GM13977 (cell line): ENCODE measurements at places on chromosomes 7 and 10.

GRCh38 chr7:28418966-28419365 lies 6.6 kb downstream of the CREB5 start:
- DNase-seq, result no peak

- DNase-seq, result peak; percentile 74
Observed at GRCh38 chr7:106153891-106154449, 41.9 kb upstream of the SYPL1 start.

GRCh38 chr7:128425850-128426249 lies 16.1 kb upstream of the IMPDH1 start:
- DNase-seq, result peak; percentile 67

DNA sequence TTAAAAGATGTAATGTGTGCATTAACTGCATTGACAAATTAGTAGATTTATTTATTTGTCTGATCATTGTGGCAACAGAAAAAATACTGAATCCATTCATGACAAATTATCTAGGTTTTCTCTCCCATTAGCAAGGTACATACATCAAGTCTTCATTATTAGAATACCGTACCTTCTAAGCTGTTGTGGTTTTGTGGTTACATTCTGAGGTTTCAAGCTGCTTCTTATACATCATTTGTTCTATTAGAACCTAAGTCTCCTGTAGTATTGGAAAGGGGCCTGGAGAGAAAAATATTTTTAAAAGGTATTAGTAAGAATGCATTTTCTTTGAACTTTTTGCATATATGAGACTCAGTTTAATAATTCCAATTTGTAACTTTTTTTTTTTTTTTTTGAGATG lies 26.3 kb upstream of the CACNB2 start:
- DNase-seq, result no peak
